ENCODE measurements at places on chromosomes 7 and 10. TPM values are rescaled to one million over a fixed set of nuclear protein-coding genes. Genes with fewer than 3 reads are reported as not detected.

DNA sequence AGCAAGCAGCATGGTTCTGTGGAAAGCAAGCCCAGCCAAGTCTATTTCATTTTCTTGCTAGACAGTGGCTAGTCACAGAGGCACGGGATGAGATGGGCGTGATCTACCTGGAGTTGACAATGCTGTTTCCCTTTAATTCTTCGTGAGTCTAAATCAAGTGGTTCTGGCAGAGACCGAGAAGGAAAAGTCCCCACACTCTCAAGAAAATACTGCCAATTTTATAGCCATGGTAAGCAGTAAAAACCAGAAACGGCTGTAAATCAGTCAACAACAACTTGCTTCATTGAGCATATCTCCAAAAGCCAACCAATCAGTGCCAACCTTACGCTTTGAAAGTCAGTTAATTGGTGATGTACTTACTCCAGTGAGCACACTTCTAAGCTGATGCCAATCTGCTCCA lies 223.4 kb downstream of the SEC23IP start:
- DNase-seq: no peak

DNA sequence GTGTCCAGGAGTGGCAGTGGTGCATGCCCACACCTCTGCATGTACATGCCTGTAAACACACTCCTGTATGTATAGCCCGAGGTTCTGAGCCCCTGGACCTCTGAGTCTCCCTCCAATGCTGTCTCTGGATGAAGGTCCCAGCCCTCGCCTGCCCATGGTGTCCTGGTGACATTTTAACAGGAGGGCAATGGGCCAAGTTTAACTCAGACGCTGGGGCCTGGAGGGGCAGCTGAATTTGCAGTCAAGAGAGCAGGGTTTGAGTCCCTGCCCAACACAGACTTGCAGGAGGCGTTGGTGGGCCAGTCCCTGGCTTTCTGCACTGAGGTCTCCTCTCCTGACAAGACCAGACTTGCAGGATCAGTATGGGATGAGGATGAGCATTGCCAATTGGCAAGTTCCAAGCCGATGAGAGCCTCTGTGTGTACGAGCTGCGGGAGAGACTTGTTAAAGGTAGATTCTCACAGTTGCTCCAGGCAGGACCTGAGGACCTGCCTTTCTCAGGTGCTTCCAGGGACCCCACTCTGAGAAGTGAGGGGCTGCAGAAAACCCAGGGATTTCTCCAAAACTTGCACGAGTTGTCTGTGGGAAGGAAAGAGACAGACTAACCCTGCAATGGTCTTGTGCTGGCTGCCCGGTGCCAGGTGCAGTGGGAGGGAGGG lies 141.9 kb downstream of the ELFN1 start:
- DNase-seq: no peak

DNA sequence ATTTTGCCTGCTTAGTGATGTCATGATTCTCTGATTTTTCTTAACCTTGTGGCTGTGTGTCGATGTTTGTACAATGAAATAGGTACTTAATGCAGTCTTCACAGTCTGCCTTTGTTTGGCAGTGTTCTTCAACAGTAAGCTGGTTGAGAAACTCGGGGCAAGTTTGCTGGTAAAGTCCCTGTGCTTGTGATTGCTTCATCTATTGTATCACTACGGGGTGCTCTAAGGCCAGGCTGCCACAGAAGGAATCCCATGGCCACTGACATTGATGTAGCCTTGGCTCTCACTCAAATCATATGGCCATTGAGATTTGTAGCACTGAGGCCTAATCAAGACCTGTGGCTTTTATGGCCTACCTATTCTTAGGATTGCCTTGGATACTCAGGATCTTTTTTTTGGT lies 33.5 kb upstream of the PRSS37 start:
- DNase-seq: no peak

- no peak for DNase-seq
Observed at GRCh38 chr7:26794541-26794940, 69.8 kb downstream of the SKAP2 start.

MCU gene
- 11.3 TPM for total RNA-seq

All from Right ventricle myocardium superior (tissue), 1 donor.